ENCODE measurements at places on chromosomes 2 and 18. TPM values are rescaled to one million over a fixed set of nuclear protein-coding genes. Genes with fewer than 3 reads are reported as not detected.
A peak's percentile ranks its signal among the peaks of the same experiment; 100 is the strongest.

Gene POTEI
- total RNA-seq, result not detected

Gene TSPYL6
- not detected for total RNA-seq

Gene FLACC1
- total RNA-seq, result 2.3 TPM

Gene LIPT1
- total RNA-seq, result 12.9 TPM

Gene HOXD13
- total RNA-seq, result not detected

Gene RAB6C
- not detected for total RNA-seq

Gene GPR17
- 0.26 TPM for total RNA-seq

DNA sequence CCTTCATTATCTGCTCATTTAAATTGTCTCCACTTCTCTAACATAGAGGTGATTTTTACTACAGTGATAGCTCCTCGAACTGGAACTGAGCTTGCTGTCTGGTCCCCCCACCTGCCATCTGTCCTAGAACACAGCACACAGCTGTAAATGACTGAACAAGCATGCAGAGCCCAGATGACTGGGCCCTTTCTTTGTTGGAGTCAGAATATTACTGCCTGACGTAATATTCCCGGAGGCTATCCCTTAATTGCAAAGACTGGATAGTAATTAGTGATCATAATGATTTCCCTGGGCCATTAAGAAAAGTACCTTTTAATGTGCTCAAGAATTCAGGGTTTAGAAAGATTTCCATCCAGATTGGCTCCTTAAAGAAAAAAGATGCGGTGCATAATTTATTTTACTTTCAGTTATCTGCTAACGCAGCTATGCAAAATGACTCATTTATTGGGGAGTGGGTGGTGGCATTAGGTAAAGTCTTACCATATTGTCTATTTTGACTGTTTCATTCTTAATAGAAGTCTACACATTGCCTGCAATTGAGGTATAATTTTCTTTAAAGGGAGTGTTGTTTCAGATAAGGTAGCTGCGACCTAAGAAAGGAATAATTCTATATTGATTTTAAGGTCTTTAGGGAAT, 84.4 kb downstream of the MAP4K4 start:
- no peak for DNase-seq
- H3K4me3 ChIP-seq, result no peak overlapping the region
- H3K27ac ChIP-seq, result no peak overlapping the region
- no peaks in the 10 kb centered on the region for H3K4me1 ChIP-seq
- H3K36me3 ChIP-seq, result no peaks in the 10 kb centered on the region
- H3K27me3 ChIP-seq, result no peaks in the 10 kb centered on the region

DNA sequence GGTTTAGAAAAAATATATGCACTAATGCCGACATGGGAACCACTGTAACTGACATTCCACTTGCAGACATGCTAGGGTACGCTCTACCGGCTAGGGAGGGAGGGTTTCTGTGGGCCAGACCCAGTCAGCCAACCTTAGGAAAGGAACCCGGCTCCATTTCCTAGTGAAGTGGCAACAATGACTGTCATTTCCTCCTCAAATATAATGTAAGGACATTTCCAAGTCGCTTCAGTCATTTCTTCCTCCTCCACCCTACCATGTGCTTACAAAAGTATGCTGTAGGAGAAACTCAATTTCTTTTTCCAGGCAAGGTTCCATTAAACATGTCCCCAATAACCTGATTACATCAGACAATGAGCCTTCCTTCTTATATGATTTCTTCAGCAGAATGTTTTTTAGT, 64.3 kb upstream of the PSMD14 start:
- H3K27me3 ChIP-seq, result no peaks in the 10 kb centered on the region
- no peaks in the 10 kb centered on the region for H3K36me3 ChIP-seq
- peak overlapping the region; percentile 73 for H3K27ac ChIP-seq
- H3K4me1 ChIP-seq, result peaks cover 5% of the 10 kb centered on the region
- no peak for DNase-seq
- no peak overlapping the region for H3K4me3 ChIP-seq

GRCh38 chr18:55047546-55047945, 88.3 kb upstream of the CCDC68 start:
- H3K27me3 ChIP-seq, result no peaks in the 10 kb centered on the region
- no peaks in the 10 kb centered on the region for H3K36me3 ChIP-seq
- DNase-seq, result no peak
- no peak overlapping the region for H3K4me3 ChIP-seq

DNA sequence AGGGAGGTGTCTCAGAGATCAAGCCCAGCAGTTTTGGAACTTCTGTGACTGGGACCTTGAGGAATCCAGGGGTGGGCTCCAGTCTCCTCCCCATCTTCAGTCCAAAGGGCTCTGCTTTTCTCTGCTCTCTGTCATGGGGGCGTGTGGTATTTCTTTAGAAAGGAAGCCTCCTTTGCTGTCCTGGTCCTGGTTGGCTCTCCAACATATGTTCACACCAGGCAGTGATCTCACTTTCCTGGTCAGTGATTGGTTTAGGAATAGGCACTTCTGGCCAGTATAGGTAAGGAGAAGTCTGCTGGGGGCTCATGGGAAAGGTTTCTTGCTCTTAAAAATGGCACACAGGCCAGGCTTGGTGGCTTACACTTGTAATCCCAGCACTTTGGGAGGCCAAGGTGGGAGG, 115.5 kb upstream of the HAAO start:
- no peak overlapping the region for H3K27ac ChIP-seq
- DNase-seq, result no peak
- H3K27me3 ChIP-seq, result peaks cover 9% of the 10 kb centered on the region
- H3K36me3 ChIP-seq, result no peaks in the 10 kb centered on the region

- H3K4me3 ChIP-seq, result no peak overlapping the region
- peak; percentile 63 for DNase-seq
- no peaks in the 10 kb centered on the region for H3K36me3 ChIP-seq
Measured at GRCh38 chr18:23498877-23499276, 4.4 kb upstream of the RMC1 start.

All from body of pancreas (tissue), 4 donors.